ENCODE measurements at places on chromosomes 6 and 20. TPM values are rescaled to one million over a fixed set of nuclear protein-coding genes. Genes with fewer than 3 reads are reported as not detected.

DNA sequence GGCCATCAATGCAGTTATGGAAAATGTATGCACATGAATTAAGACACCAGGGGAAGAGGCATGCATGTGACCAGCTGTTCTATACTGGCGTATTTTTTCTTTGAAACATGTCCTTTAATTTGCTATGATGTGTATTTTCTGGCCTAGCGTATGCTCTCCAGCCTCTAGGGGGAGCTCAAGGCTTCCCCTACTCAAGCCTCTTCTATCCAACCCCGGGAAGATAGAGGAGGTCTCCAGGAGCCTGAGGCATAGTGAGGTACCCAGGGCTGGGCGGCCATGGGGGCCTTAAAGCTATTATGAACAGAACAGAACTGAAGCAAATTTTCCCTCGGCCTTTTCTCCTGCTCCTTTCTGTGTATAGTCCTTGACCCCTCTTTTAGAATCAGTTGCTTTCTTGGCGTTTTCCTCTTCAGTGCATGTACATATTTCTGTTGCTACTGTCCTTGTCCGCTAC, 528.9 kb downstream of the MAFB start:
- peak; percentile 33 for DNase-seq

Gene ASIP
- not detected for total RNA-seq

Gene FAM162B
- total RNA-seq = 3.9 TPM

GRCh38 chr6:116666869-116667268, 1.7 kb downstream of the ZUP1 start:
- DNase-seq = no peak

Gene PGC
- not detected for total RNA-seq

- no peak for DNase-seq
Observed at GRCh38 chr6:53672237-53672636, 6.7 kb upstream of the KLHL31 start.

GRCh38 chr6:161908872-161909271, 635.0 kb upstream of the AGPAT4 start:
- no peak for DNase-seq

DNA sequence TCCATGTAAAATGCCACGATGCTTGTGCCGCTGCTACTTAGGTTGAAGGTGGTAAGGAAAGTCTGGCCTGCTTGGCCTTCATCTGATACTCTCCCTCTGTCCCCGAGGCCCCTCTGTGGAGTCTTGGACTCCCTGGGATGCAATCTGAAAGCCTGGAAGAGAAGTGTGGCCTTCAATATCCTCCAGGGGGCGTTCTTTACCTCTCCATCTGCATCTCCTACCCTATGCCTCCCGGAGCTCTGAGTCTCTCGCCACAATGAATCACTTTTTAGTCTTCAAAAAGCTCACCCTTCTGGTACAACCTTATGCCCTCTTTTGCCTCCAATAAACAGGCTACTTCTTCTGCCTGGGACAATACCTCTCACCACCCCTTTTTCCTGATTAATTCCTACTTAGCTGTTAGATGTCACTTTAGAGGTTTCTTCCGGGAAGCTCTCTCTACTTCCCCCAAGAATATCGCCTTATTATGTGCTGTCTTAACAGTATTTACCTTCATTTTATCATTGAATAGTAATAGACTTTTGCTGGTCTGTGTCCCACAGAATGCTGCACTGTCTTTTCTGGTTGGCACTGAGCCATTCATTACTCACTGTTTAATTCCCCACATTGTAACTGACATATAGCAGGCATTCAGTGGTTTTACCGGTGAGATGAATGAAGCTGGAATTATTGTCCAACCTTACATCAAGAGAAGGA, 13.9 kb upstream of the ATG5 start:
- DNase-seq = peak; percentile 19

GRCh38 chr20:63292292-63292701, 689 bp upstream of the COL20A1 start:
- DNase-seq = no peak

- no peak for DNase-seq
Observed at GRCh38 chr6:45442716-45443115, 65.0 kb upstream of the SUPT3H start.

DNA sequence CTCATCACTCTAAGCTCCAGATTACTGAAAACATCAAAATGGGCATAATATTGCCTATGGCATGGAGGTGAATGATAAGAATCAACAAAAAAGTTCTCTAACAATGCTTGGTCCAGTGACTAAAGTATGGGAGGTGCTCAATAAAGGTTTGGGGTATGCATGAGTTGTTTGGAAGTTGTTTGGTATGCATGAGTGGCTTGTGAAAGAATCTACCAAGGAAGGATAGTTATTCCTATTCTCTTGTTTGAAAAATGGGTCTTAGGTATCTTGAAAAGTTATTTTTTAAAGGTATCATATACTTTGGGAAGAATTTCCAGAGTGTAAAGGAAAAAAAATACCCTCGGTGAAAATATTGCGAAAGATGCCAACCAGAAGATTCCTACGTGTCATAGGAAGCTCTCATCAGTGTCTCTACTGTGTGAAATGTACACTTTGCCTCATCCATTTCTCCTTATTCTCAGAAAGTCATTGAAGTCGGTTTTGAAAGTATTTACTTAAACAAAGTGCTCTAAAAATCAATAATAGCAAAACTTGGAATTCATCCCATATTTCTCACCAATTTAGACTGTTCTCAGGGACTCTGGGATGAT, 449.8 kb downstream of the ADGRB3 start:
- DNase-seq = no peak

GRCh38 chr6:161919691-161920090, 645.8 kb upstream of the AGPAT4 start:
- no peak for DNase-seq

GRCh38 chr6:105608711-105609374, 206.0 kb upstream of the PREP start:
- no peak for DNase-seq

Gene SIRPB2
- total RNA-seq = 0.94 TPM

Data from gastrocnemius medialis (tissue), 4 donors.